ENCODE measurements at places on chromosomes 7 and 10. TPM values are rescaled to one million over a fixed set of nuclear protein-coding genes. Genes with fewer than 3 reads are reported as not detected.

ANKRD30A gene
- total RNA-seq, result not detected

DNA sequence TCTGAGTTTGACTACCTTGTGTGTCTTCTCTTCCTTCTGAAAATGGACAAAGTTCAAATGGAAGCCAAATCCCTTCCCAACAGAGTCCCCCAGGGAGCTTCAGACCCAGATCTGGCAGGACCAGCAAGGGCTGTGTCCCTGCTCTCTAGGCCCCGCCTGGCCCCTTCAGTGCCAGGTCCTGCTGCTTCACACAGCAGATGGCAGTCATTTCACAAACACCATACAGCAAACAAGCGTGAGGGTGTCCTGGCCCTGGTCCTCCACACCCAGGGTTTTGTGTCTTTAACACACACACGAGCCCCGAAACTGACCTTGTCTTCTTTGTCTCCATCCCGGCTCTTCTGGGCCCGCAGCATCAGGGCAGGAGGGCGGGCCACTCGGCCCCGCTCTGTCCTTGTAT, 145.0 kb downstream of the TCERG1L start:
- no peak for DNase-seq

DNA sequence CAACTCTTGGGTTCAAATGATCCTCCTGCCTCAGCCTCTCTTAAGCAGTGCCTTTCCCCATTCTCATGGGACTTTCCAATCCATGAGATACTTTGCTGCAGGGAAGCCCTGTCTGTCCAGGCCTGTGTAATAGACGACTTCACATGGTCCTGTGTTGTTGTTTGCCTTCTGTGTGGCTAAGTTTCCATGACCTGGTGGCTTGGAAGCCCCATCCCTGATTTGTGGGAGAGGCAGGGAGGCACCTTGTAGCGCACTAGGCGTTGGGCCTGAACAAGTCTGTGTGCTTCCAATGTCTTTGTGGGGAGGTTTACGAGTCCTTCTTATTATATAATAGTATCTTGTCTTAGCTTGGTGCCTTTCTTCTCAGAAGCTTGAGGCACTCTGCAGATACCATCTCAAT, 49.1 kb downstream of the TCF7L2 start:
- DNase-seq, result no peak

GNAT3 gene
- not detected for total RNA-seq

DNA sequence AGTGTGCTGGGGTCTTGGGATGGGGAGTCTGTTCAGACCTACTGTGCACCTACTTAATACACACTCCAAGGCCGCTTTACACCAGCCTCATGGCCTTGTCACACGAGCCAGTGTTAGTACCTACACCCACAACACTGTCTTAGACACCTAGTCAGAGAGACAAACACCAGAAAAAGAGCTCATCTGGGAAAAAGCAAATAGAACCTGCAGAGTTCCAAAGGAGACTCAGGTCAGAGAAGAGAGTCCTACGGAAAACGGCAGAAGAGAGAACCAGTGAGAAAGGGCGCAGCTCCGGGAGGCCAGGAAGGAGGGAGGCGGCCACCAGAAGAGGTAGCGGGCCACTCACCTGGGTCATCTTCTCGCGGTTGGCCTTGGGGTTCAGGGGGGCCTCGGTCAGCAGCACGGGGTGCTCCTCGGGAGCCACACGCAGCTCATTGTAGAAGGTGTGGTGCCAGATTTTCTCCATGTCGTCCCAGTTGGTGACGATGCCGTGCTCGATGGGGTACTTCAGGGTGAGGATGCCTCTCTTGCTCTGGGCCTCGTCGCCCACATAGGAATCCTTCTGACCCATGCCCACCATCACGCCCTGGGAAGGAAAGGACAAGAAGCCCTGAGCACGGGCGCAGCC, 105.3 kb upstream of the TNRC18 start:
- no peak for DNase-seq

DNA sequence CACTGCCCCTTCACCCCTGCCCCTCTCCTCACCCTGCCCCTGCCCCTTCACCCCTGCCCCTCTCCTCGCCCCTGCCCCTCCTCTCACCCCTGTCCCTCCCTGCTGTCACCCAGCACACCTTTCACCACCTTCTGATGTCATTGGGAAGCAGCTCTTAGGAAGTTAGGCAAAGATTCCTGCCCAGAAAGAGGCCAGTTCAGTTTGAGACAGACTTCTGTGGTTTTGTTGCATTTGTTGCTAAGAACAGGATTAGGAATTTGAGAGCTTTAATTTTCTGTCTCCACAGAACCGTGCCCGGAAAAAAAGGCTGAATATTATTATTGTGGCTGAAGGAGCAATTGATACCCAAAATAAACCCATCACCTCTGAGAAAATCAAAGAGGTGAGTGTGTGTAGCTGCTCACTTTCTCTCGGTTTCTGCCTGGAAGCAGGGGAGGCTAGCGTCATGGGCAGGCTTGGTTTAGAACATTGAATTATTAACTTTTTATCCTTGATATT, 39.6 kb downstream of the PFKP start:
- DNase-seq, result no peak
